ENCODE measurements at places on chromosomes 11 and 22. TPM values are rescaled to one million over a fixed set of nuclear protein-coding genes. Genes with fewer than 3 reads are reported as not detected.

DNA sequence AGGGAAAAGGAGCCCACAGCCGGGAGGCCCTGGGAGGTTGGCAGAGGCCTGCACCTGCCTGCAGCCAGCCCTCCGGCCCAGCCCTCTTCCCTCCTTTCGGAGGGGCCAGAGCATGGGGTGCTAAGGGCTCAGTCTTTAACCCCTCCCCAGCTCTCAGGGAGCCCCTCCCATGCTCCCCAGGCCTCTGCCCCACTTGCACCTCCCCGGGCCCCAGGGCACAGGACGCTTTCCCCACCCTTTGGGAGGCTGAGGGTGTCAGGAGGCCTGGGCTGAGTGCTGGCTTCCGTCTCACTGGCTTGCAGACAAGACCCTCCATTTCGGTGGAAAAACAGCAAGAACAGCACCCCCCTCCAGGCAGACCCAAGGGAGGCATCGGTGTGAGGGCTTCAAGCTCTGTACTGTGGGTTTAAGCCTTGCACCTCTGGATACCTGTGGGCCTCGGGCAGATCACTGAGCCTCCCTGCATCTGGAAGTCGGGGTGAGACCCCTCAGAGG is 7.3 kb downstream of the ASCL2 start:
- DNase-seq = no peak

DNA sequence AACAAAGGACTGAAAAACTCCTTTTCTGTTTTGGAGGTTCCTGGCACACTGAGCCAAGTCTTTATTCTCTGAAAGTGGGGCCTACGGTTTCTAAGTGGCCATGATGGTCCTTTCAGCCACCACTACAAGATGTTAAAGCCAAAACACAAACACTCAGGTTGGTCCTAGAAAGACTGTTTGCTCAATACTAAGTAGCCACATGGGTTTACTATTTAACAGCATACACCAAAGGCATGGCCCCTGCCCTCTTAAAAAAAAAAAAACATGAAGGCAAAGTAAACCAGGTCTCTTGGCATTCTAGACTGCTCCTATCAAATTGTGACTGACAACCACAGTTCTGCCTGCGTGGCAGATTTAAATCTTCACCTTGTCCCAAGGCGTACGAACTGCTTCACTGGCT is 123.6 kb upstream of the BID start:
- DNase-seq = no peak

- DNase-seq = no peak
These were observed 216.1 kb upstream of the NTM start for GRCh38 chr11:131154351-131154750.

GRCh38 chr11:34299284-34299972 is 58.4 kb downstream of the ABTB2 start:
- no peak for DNase-seq

GRCh38 chr11:108122166-108122628 is 830 bp downstream of the ACAT1 start:
- DNase-seq = no peak

DNA sequence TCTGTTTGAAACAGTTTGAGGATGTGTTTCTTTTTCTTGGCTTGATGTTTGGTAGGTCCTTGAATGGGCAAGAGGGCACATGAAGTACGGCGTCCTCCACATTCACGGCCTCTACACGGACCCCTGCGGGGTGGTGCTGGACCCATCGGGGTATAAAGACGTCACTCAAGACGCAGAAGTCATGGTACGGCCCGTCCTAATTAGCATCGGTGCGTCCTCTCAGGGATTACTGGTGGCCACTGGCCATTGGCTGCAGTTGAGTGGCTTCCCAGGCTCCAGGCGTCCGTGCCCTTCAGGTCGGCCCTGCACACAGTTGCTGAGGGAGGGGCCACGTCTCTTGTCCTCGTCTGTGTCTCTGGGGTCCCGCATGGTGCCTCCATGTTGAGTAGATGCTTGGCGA is 20.8 kb downstream of the FAM118A start:
- no peak for DNase-seq

- DNase-seq = no peak
These were observed 6.4 kb downstream of the ELFN2 start for GRCh38 chr22:37420686-37421467.

GRCh38 chr11:35404388-35404775 is 15.0 kb downstream of the SLC1A2 start:
- no peak for DNase-seq

DNA sequence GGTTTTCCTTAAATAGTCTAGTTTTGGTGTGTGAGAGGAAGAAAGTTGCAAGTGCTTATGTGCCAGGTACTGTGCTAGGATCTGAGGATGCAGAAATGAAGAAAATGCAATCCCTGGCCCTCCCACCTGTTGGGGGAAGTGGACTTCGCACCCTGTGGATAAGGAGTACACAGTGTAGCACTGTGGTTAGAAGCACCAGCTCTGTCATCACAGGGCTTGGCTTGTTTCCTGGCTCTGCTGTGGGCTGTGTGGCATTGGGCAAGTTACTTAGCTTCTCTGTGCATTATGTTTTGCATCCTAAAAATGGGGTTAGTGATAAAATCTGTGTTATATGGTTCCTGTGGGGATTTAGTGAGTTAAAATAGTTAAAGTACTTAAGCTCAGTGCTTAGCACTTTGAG is 68.2 kb downstream of the ENDOD1 start:
- no peak for DNase-seq

- no peak for DNase-seq
These were observed 37.2 kb downstream of the GLYATL2 start for GRCh38 chr11:58807343-58807742.

- DNase-seq = no peak
These were observed 12.9 kb upstream of the FAT3 start for GRCh38 chr11:92211576-92212167.

DNA sequence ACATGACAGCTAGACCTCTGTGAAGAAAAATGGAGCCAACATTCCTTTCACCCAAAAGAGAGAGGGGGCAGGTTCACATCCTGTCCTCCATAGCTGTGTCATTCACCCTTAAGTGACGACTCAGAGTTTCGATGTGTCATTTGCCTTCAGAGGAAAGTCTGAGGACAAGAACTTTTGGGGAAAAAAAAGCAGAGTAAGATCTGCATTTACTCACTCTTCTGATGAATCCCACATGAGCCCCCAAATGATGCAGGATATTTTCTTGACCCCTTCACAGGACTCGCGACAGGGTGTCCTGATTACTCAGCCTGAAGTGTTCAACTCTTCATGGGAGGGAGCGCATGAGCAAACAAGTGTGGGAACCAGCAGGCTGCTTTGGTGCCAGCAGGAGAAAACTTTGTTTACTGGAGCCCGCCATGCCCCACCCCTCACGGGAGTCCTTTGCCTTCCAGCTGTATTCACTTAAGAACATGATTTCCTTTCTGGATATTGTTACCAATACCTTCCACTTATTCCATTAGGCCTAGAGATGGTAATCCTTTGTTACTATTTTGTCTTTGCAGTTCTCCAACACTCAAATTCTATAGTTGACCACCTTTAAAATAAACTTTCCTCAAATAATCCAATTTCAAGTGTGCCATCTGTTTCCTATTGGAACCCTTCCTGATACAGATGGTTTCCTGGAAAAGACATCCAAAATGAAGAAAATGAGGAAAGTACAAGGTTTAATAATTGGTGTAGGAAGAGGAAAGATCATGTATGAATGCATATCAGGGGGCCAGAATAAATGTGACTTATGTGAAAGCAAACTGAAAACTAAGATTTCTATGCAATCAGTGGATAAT is 729.8 kb downstream of the FAM181B start:
- DNase-seq = no peak

DNA sequence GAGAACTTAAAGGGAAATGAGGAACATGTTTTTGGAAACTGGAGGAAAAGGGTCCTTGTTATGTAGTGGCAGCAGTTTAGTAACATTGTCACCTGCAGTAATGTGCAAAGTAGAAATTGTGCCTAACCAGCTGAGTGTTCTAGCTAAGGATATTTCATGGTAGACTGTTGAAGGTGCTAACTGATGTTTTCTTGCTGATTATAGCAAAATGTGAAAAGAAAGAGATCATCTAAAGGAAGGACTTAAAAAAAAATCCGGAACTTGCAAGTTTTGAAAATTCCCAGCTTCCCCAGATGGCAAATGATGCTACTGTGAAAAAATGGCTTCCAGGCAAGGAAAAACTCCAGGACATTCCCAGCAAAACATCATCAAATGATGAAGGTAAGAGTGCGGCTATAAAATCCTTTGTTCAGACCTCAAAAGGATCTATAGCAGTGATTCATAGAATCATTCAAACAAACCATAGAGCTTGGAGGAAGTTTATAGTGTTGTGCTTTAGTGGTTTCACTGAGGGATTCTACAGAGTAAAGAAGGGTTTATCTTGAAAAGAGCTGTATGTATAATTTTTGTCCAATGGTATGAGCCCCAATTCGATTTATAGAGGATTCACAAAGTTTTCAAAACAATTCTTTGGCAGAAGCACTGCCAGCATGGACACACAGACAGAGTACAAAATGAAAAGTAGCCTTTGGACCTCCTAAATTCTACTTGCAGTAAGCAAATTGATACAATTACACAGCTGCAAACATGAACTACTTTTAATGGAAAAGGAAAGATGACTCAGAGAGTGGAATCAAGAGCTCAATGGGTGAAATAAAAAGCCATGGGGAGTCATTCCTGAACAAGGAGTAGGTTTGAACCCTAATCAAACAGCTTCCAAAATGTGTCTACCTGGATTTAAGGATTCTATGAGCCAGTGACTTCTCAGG is 4.3 kb upstream of the TRIM44 start:
- DNase-seq = no peak

DNA sequence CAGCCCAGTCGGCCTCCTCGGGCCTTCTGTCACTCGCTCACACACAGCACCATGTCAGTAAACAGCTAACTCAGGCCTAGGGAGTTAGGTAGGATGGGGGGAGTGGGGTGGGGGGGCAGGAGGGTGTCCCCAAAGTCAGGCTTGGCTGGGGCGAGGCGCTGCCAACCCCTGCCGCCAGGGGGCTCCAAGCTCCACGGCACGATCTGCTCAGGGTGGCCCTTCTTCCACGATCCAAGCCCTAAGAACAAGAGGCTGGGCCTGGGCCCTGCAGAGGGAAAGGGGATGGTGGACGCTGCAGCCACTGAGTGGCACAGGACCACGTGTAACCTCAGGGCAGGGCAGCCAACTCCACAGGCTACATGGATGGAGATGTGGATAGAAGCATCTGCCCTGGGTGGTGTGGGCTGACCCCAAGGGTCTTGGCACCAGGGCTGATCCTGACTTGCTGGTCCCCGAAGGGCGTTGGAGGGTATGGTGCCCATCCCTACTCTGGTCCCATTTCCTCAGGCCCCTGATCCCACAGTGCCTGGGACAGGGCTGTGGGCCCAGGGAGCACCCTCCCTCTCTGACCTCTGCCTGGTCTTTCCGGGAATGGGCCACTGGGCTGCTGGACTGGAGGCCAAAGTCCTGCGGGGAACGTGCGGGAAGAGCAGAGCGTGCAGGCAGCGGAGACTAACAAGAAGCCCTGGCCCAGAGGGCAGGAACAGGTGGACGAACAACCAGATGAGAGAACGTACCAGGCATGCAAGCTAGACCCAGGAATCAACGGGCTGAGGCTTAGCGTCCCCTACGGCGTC is 29.1 kb upstream of the TXNRD2 start:
- DNase-seq = peak; percentile 68

GRCh38 chr11:72012897-72013721 is 14.4 kb downstream of the IL18BP start:
- no peak for DNase-seq

DNA sequence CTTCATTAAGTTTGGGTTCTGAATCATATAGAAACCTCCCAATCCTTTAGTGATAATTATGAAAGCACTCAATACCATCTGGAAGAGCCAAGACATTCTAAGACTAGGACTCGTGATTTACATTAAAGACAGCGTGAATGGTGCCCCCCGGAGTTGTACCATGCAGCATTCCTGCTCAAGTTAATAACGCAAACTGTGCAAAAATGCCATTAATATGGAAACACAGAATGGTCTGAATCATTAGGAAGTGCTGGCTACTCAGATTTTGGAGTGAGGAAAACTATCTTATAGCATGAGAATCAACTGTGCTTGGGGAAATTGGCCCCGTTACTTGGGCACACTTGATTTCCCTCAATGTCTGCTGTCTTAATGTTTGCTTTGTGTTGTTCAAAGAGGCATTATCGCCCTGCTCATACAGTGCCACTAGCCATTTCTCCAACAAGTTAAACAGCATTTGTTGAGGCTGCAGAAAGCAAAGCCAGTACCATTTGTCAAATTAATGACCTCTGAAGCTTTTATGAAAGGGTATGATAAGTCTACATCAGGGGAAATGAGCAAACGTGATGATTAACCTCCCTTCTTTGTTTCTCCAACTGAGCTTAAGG is 18.5 kb upstream of the TPH1 start:
- no peak for DNase-seq

DNA sequence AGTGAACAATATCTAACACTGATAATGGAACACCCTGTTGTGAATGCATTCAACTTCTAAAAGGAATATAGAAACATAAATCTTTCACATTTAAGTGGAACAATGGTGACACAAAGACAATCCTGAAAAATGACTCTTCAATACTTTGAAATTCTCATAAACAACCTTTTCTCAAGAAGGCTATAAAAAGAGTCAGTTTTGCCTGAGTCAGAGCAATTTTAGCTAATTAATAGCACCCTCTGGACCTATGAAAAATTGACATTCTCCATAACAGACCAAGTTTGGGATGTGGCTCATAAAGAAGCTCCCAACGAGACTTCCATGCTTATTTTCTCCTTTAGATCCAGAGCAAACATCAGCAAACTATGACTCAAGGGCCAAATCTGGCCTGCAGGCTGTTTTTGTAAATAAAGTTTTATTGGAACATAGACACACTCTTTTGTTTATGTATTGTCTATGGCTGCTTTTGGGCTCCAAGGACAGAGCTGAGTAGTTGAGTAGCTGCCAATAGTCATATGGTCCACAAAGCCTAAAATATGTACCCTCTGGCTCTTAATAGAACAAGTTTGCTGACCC is 108.0 kb downstream of the MAML2 start:
- no peak for DNase-seq

DNA sequence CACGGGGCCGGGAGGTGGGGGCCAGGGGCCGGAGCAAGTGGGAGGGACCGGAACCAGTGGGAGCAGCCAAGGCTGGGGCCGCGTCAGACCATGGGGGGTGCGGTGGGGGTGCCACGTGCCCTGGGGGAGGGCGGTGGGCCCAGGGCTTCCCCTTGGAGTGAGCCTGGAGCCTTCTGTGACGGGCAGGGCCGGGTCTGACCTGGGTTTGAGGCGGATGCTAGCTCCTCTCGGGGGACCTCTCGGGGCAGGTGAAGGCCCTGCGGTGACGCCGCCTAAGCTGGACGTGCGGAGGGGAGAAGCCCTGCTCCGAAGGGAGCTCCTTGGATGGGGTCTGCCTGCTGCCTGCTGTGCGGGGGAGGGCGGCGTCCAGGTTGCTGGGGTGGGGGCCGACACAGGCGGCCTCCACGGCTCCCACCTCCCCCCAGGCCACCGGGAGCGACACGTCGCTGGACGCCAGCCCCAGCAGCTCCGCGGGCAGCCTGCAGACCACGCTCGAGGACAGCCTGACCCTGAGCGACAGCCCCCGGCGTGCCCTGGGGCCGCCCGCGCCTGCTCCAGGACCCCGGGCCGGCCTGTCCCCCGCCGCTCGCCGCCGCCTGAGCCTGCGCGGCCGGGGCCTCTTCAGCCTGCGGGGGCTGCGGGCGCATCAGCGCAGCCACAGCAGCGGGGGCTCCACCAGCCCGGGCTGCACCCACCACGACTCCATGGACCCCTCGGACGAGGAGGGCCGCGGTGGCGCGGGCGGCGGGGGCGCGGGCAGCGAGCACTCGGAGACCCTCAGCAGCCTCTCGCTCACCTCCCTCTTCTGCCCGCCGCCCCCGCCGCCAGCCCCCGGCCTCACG is 115.0 kb downstream of the CACNA1I start:
- DNase-seq = no peak

IRAG1 gene
- total RNA-seq = not detected

TTC28 gene
- 0.24 TPM for total RNA-seq

AGBL2 gene
- 5.5 TPM for total RNA-seq

SULT4A1 gene
- total RNA-seq = not detected

Data from OCI-LY7 (cell line).